Thymus (tissue), 14 donors: ENCODE measurements at places on chromosomes 6 and 20.
A peak's percentile ranks its signal among the peaks of the same experiment; 100 is the strongest.

DNA sequence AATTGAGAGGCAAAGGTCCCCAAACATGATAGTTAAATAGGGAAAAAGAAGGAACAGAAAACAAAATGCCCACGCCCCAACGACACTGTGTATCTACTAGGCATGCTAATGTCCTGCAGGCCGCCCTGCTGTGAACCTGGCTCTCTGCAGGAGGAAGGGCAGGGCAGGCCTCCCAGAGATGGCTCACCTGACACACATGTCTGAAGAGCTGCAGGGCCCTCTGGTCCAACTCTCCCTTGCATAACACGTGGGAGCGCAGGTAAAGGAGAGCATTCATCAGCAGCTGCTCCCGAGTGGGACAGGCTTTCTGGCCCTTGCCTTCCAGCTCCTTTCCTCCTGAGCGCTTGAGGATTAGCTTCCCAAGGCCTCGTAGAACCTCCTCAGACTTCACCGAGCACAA is 53.7 kb upstream of the LYRM2 start:
- no peak for DNase-seq

DNA sequence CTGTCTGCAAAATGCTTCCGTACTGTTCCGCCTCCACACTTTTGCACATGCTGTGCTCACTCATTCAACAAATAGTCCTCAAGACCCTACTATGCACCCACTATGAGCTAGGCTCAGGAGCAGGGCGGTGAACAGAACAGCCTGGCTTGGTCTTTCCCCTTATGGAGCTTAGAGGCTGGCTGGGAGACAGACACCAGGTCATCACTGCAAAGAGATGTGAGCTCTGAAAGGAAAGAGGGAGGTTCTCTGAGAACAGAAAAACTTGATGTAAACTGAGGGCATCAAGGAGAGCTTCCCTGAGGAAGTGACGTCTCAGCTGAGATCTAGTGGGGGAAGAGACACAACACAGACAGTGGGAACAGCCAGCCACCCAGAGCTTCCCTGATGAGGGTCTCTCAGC is 31.0 kb upstream of the TGM2 start:
- no peak for DNase-seq

GRCh38 chr6:137866200-137866913 is 702 bp upstream of the TNFAIP3 start:
- no peak for DNase-seq

GRCh38 chr20:59223182-59223601 is 59.6 kb downstream of the ZNF831 start:
- no peak for DNase-seq

DNA sequence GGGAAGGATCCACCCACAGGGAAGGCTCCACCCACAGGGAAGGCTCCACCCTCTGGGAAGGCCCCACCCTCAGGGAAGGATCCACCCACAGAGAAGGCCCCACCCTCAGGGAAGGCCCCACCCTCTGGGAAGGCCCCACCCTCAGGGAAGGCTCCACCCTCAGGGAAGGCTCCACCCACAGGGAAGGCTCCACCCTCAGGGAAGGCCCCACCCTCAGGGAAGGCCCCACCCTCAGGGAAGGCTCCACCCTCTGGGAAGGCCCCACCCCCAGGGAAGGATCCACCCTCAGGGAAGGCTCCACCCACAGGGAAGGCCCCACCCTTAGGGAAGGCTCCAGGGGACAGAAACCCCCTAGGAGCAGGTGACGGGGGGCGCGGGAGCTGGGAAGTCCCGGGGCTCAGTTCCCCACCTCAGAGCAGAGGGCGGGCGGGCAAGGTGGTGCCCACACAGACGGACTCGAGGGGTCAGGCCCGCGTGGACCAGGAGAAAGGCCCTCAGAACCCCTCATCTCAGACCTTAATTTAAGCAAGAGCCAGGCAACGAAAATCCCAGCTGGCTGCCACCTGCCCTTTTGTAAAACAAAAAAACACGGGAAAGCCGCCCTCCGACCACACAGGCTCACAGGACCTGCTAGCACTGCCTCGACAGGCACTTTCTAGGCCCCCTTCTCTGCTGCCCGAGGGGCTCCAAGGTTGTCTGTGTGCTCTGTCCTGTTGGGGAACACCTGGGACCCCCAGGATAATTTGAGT is 39.7 kb downstream of the KCNQ2 start:
- DNase-seq, result no peak

DNA sequence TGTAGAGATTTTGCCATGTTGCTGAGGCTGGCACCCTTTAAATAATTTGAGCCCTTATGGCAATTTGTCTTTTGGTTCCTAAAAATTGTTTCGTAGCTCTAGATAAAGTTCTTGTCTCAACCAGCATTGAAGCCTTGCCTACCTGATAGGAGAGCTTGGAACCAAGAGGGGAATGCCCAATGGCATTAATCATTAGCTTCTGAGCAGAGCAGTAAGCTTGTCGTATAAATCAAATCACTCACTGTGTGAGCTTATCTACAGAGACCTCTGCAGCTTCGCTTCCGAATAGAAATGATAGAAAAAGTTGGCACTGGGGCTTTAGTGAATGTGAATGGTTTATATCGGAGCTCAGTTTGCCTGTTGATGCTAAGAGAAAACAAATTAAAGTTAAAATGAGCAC is 10.7 kb downstream of the ANKRD6 start:
- no peak for DNase-seq

DNA sequence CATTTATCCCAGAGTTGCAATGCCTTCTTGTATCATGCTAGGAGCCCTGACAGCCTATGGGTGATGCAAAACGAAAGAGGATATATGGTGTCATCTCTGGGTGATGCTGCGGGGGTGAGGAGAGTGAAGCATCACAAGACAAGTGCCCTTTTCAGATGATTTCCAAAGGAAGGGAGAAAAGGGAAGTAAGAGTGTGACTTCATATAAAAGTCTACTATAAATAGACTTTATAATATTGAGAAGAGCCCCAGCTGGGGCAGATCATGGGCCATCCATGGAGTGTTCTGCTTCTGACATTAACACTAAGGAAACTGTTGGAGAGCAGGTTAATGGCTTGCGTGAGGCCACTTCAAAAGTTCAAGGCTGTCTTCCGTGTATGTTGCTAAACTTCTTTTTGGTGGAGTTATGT is 4.4 kb downstream of the CD83 start:
- DNase-seq, result no peak

GRCh38 chr6:162306616-162307015 is 420.9 kb downstream of the PRKN start:
- no peak for DNase-seq

- peak; percentile 52 for DNase-seq
These were observed 67.1 kb upstream of the ADGRF4 start for GRCh38 chr6:47631269-47631772.

DNA sequence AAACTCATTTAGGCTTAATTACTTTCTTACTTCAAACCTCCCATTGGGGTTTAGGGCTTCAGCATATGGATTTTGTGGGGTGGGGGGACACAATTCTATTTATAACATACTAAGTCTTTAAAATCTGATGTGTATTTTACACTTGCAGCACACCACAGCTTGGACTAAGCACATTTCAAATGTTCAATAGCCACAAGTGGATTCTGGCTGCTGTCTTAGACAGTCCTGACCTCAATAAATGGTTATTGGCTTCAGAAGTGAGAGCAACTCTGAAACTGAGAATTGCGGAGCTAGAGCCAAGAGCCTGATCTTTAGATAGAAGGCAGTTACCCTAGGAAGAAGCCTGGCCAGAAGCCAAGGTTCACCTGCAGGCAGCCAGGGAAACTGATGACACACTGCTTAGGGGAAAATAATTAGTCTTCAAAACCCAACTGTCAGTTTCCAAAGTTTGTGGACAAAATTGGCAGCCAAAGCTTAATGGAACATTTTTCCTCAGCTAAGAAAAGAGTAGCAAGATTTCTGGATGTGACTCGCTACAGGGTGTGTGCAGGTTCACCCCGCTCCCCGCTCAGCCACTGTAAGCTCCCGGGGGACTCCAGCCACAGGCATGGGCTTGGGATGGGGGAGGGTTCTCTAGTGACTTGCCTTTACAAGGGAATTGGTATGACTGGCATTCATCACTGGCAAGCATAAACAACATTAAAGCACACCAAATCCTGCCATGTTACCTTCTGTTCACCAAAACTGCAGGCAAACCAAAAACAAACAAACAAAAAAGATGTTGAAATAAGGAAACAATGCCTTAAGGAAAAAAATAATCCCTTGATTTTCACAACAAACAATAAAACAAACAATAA is 219.8 kb downstream of the TFAP2A start:
- DNase-seq, result no peak

DNA sequence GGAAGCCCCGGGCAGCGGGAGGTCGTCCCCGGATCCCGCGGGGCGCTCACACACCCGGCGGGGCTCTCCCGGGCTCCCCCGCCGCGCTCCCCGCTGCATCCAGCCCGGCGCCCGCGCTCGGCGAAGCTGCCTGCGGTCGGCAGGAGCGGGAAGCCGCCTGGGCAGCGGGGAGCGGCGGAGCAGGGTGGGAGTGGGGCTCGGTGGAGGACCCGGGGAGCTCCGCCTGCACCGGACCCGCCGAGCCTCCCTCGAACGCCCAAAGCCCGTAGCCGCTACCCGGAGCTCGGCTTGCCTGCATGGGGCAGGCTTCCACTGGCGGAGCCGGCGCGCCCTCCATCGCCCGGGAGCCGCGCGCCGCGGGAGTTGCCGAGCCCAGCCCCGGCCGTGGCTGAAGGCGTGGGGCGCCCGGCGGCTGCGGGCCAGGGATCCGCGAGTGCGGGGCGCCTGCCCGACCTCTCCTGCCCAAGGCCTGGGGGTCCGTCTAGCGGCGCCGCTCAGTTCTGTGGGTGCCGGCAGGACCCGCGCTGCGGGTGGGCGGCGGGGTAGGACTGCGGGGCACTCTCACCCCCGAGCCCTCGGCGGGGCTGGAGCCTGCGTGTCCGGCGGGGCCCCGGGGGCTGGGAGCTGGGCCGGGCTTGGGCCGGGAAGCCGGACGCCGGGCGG is 671 bp downstream of the CDH4 start:
- DNase-seq, result no peak

DNA sequence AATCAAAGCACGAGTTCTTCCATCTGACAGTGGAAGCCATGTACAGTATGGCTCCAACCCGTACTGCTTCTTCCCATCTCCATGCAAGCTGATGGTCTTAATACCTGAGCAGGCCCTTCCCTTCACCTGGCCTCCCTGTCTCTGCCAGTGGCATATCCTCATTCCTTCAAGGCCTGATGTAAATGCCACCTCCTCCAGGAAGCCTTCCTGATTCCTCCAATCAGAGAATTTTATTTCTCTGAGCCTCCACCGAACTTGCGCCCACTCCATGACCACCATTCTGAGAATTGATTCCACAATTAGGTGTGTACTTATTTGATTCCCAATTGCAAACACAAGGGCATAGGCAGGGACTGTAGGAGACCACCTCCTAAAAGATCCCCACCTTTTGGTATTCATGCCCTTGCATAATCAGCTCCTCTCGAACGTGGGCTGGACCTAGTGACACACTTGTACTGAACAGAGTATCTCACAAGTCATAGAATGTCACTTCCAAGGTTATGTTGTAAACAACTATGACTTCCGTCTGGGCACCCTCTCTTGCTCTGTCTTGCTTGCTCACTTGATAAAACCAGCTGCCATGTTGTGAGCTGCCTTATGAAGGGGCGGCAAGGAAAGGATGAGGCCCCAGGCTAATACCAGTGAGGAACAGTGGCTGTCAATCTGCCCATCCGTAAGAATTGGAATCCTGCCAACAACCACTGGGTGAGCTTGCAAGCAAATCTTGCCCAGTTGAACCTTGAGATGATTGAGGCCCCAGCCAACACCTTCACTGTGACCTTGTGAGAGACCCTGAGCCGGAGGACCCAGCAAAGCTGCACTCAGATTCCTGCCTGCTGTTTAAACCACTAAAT is 38.8 kb downstream of the CPNE5 start:
- DNase-seq, result no peak

- DNase-seq, result no peak
These were observed 3.3 kb upstream of the SLC35B2 start for GRCh38 chr6:44260451-44261297.

- no peak for DNase-seq
These were observed 29.6 kb downstream of the RAMACL start for GRCh38 chr6:166556863-166557322.

DNA sequence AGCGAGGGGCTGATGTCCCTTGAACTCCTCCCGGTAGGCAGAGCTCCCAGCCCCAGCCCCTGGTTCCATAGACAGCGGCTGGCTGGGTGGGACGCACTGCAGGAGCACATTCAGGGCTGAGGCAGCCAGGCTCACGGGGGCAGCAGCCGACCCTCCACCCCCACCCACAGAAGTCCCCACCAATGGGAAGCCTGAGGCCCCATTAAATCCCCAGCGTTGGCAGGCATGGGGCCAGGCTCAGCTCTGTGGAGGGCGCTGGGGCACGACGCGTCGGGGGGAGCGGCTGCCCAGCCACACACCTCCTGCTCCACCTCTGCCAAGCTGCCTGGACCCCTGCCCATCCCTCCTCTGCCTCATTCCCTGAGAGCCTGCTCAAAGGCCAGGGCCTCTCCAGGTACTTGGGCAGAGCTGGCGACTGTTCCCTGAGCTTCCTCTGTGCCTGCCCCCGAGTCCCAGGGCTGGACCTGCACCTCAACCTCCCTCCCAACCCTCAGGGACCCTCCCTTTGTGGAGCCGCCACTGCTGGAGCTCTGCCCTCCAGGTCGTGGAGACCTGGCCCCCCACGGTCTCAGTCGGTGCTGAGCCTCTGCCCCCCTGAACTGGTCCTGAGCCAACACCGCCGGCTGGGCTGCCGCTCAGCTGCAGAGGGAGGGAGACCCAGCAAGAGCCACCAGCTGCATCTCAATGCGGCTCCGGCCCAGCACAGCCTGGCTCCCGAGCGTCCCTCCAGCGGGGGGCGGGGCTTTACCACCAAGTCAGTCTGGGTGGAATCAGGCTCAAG is 9.1 kb downstream of the CHRNA4 start:
- DNase-seq, result no peak

DNA sequence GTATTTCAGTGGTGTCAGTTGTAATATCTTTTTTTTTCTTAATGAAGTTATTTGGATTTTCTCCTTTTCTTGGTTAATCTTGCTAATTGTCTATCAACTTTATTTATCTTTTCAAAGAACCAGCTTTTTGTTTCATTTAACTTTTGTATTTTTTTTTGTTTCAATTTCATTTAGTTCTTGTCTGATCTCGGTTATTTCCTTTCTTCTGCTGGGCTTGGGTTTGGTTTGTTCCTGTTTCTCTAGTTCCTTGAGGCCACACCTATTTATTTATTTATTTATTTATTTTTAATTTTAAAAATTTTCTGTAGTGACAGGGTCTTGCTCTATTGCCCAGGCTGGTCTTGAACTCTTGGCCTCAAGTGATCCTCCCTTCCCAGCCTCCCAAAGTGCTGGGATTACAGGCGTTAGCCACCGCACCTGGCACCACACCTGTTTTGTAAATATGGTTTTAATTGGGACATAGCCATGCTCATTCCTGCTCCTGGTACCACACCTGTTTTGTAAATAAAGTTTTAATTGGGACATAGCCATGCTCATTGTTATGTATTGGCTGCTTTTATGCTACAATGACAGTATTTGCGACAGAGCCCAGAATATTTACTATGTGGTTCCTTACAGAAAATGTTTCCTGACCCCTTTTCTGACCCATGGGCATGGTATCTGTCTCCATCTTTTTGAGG is 22.2 kb downstream of the KDM1B start:
- DNase-seq, result no peak

DNA sequence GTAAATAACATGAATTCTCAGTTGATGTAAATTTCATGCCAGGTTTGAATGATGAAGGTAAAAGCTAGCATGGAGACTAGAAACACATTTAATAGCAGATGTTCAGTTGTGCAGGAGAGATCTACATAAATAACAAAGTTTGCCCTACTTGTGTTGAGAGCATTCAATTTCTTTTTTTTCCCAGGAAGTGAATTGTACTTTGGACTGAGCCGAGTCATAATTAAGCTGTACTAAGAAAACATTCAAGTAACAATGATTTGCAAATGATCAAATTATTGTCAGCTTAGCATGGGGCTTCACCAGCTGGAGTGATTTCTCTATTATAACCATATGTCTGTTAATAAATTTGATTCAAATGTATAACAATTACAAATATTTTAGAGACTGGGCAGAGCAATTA is 893.5 kb upstream of the MAP3K7 start:
- no peak for DNase-seq
